ENCODE measurements at places on chromosomes 12 and 14.

- no peak for DNase-seq
Observed at GRCh38 chr12:62138527-62138926, 121.7 kb upstream of the USP15 start.

DNA sequence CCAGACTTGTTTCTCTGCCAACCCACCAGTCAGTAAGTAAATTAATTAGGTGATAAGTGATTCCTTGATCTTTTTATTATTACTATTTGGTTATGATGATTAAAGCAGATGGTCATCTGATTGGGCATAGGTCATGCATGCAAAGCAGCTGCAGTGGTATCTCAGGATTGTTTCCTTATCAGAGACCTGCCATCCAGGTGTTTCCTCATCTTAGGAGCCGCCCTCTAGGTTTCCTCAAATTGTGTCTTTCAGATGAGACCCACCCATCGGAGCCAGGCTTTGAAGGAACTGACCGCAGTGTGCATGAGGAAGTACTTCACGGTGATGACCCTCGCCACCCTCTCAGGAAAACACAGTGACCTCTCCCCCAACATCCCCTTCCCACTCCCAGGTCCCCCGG, 63.3 kb downstream of the ZFP36L1 start:
- no peak for DNase-seq

DNA sequence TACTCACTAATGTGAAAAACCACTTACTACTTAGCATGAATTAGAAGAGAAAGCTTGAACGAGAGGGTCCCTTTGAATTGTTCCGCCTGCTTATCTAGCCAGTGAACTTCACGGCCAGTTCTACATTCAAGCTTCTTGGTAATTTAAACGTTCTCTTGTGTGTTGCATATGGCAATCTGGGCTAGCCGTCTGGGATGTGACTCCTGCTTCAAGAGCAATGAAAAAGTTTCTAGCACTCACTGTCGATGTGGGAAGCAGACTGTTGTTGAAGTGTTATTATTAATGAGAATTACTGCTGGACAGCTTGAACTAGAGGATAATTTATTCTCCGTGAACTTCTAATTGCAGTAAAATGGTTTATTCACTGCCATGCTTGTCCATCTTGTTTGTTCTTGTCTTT, 93.9 kb downstream of the SLC15A5 start:
- no peak for DNase-seq

- DNase-seq = no peak
Observed at GRCh38 chr12:50127546-50127945, 15.5 kb downstream of the COX14 start.

DNA sequence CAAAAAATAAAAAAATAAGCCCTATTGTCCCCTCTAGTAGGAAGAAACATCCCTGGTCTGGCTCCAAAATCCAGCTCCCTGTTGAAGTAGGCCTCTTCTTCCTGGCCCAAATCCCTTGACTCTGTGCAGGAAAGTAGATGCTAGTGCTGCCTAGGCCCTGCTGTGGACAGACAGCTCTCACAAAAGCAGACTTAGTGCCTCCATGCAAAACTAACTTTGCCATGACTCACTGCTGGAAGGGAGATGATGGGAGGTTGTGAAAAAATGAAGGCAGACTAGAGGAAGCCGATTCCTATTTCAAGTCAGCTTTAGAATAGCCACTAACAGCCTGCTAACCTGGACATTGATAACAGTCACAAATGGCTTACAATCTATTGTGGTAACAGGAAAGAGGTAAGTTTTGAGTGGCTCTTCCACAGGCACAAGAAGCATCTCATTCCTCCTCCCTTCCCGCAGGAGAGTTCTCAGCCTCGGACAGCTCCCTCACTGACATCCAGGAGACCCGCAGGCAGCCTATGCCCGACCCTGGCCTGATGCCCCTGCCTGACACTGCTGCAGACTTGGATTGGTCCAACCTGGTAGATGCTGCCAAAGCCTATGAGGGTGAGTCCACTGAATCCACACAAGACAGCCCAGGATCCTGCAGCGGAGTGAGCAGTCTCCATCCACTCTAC, 198.9 kb upstream of the RGS6 start:
- peak; percentile 78 for DNase-seq

- DNase-seq = no peak
Observed at GRCh38 chr12:57795354-57795753, 12.8 kb downstream of the TSFM start.

GRCh38 chr12:13471471-13471870, 274.9 kb downstream of the EMP1 start:
- no peak for DNase-seq

DNA sequence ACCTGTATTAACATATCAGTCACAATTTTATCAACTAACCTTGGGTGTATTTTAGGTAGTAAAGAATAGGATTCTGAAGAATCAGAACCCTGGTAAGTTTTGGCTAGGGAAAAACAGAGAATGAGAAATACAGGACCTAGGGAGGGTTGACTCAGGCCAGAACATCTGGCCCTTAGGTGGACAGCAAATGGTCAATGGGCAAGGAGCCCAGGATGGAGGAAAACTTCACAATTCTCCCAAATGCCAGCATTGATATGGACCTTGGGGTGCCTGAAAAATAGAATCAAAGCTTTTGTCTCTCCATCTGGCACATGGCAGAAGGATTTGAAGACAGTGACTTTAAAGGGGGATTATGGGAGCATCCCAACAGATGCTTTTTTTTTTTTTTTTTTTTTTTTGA, 32.7 kb upstream of the PRPF39 start:
- no peak for DNase-seq

DNA sequence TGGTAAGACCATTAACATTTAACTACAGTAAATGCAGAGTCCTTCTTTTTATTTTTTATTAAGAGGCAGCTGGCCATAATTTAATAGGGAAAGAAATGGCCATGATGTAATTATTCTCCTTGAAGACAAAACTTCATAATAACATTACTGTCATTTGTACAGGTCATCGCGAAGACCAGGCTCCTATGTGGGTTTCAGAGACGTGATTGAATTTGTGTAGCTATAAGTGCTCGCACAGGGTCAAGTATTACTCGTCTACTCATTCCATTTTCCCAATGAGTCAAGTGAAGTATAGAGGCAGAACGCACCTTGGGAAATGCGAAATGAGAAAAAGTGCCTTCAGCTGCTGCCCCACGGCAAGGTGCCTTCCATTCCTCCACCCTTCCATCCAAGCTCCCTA, 40.4 kb downstream of the EGLN3 start:
- no peak for DNase-seq

DNA sequence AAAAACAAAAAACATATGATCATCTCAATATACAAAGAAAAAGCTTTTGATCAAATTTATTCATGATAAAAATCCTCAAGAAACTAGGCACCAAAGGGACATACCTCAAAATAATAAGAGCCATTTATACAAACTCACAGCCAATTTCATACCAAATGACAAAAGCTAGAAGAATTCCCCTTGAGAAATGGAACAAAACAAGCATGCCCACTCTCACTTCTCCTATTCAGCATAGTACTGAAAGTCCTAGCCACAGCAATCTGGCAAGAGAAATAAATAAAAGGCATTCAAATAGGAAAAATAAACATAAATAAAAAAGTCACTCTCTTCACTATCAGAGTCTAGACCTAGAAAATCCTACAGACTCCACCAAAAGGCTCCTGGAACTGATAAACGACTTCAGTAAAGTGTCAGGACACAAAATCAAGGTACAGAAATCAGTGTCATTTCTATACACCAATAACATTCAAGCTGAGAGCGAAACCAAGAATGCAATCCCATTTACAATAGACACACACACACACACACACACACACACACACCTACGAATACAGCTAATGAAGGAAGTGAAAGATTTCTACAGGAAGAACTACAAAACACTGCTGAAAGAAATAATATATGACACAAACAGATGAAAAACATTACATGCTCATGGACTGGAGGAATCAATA, 1486.2 kb upstream of the SEL1L start:
- DNase-seq = peak; percentile 39

DNA sequence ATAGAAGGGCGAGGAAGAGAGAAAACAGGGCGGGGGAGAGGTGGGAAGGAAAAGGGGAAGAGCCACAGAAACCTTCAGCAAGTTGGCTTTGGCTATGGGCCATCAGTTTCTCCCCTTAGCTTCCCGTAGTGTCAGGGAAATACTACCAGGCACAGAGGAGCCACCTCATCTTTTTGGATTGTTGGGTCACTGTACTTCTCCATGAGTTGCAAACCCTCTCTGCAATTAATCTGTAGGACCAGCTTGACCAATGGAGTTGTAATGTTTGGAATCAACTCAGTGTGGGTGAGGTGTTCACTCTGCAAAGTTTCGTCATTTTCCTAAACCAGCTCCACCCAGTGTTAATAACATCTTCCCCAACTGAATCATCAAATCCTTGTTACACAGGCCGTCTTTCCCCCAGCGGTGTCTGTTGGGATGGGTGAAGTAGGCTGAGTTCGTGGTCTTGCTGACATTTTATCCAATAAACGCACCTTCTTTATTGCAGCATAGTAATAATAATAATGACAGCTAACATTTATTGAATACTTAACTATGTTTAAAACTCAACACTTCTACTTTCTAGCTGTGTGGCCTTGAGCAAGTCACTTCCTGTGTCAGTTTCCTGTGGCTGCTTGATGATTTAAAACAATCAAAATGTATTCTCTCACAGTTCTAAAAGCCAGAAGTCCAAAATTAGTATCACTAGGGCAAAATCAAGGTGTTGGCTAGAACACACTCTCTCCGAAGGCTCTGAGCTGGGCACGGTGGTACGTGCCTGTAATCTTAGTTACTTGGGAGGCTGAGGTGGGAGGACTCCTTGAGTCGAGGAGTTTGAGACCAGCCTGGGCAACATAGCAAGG, 8.1 kb upstream of the GLTP start:
- peak; percentile 40 for DNase-seq

DNA sequence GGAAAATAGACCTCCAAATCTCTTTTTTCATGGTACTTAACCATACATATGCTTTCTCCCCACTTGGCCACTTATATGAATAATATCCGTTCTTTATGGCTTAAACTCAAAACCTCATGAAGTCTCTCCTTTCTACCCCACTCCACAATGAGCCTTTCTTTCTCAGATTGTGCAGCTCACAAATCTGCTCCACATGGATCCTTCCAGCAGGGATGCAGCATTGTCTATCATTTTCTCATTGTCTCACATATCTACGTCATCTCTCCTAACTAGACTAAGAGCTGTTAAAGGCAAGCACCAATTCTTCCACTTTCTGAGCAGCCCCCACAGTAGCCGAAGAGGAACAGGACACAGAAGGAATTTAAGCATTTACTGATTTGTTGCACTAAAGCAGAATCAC, 106.4 kb downstream of the HECTD4 start:
- no peak for DNase-seq

- no peak for DNase-seq
Observed at GRCh38 chr14:19878029-19878642, 3.2 kb downstream of the OR4K2 start.

GRCh38 chr14:78202163-78202562, 32.0 kb downstream of the NRXN3 start:
- no peak for DNase-seq

DNA sequence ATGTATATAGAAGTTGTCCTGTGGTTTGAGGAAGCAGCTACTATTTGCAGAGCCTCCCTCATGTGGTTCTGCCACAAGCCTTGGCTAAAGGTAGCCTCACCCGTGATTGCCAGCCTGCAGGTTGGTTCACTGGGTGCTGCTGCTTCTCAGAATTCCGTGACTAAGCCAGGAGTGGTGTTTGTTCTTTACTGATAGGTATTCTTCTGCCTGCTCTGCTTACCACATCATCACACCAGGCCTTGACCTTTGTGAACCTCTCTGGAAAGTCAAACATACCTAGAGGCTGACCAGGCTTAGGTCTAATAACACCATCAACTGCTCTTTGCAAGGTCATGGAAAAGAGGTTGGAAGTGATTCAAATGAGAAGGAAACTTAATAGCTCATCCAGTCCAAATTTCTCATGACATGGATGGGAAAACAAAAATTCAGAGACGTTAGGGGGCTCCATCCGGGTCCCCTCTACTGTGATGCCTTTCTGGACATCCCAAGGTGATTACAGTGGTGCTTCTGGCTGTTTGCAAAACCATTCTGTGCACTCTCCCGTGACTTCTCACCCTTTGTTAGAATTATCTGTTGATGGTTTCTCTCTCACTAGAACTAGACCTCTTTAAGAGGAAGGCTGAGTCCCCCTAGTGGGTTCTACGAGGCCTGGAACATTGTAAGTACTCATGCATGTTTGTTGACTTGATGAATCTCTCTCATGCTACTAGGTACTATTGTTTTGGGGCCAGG, 8.5 kb upstream of the SOCS2 start:
- DNase-seq = peak; percentile 27

GRCh38 chr12:21773263-21773741, 1.2 kb downstream of the KCNJ8 start:
- peak; percentile 30 for DNase-seq

Measured in astrocyte of the hippocampus (primary cell).